ENCODE measurements at places on chromosomes 6 and 20.

DNA sequence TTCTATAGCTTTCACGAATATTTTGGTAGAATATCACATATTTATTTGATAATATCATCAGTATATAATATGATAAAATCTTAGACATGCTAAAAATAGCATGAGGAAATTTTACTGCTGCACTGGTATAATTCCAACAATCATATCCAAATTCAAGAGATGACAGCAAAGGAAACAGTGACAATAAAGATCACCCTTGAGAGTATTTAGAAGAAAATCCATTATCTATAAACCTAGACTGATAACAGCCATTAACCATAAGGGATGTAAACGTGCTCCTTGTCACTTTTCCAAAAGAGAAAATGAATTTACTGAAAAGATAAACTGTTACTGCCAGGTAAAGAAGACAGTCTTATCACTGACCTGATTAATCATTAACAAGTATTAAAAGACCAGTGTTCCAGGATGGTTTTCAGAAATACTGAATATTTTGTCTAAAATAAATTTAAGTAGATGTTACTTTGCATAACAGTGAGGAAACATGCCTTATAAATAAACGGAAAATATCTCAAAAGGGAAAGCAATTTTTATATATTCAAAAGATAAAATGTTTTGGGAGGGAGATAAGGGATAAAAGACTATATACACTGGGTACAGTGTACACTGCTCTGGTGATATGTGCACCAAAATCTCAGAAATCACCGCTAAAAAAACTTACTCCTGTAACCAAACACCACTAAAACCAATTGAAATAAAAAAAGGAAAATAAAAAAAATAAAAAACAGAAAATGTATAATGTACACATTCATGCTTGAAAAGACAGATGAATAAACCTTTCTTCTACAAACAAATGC is 1704.7 kb downstream of the HACE1 start:
- no peak for DNase-seq

- no peak for DNase-seq
These were observed 495.1 kb upstream of the ARID1B start for GRCh38 chr6:156282087-156282486.

- DNase-seq: no peak
These were observed 205.8 kb downstream of the ISM1 start for GRCh38 chr20:13426870-13427269.

GRCh38 chr6:8859501-8859900 is 424.2 kb upstream of the SLC35B3 start:
- DNase-seq: no peak

DNA sequence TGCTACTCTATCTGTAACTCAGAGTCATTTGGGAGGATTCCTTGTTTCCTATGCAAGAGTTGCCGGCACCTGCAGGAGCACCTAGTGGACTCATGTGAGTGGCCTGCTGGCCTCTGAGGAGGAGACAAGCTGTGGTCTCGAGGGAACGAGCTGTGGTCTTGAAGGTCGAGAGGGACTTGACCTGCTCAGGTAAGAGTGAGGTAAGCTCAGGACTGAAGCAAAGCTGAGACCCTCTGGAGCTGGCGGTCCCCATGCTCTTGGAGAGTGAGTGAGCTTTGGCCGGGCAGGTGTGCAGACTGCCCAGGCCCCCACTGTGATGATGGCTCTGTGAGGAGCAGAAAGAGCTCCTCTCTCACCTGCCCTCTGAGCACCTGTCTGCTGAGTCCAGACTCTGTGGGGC is 214.3 kb downstream of the MYLK4 start:
- no peak for DNase-seq

- no peak for DNase-seq
These were observed 1080.7 kb downstream of the GRIK2 start for GRCh38 chr6:102474041-102474807.

GRCh38 chr20:58744836-58745235 is 52.2 kb downstream of the NPEPL1 start:
- no peak for DNase-seq

DNA sequence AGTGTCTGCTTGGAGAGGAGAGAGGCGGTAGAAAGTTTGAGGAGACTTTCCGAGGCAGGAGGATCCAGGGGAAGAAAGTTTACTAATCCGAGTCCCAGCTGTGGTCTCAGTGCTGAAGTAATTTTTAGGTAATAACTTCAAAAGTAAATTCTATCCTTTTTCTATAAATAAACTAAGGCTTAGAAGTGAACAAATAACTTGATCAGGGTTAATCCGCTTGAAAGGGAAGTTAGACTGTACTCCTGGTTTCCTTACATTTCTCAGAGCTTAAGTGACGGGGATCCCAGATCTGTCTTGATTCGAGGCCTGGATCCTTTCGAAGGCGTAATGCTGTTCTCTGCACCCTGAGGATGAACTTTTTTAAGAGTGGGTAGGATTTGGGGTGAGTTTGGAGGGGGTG is 2.6 kb downstream of the STK35 start:
- DNase-seq: no peak

- DNase-seq: no peak
These were observed 116.5 kb downstream of the SMLR1 start for GRCh38 chr6:130943738-130944137.

- no peak for DNase-seq
These were observed 56.7 kb downstream of the GMPR start for GRCh38 chr6:16295060-16295459.

DNA sequence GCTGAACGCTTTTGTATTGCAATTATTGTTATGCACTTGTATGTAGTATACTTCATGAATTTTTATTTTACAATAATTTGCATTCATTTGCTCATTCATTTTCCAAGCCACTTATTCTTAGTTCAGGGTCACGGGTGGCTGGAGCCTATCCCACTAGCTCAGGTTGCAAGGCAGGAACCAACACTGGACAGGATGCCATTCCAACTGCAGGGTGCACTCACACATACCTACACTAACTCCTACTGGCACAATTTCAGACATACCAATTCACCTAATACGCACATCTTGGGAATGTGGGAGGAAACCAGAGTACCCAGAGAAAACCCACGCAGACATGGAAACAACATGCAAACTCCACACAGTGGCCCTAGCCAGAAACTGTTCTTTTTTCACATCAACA is 61.8 kb downstream of the LMBRD1 start:
- DNase-seq: no peak

DNA sequence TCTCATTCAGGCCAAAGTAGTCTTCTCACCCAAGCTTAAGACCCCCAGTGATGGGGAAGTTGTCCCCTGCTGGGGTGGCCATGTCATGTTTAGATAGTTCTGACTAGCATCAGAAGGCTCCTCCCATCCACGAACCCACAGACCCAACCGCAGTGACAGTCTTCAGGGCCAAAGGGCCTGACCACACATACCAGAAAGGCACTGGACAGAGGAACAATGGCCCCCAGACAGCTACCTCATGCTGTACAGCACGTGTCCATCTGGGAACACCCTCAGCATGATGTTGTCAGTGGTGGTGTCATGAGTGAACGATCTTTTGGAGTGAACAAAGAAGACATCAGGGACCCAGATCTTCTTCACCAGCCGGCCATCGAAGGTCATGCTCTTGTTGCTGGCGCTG is 46.3 kb downstream of the GABRR2 start:
- no peak for DNase-seq

- peak; percentile 89 for DNase-seq
These were observed 288.7 kb downstream of the RNF144B start for GRCh38 chr6:18675881-18676280.

DNA sequence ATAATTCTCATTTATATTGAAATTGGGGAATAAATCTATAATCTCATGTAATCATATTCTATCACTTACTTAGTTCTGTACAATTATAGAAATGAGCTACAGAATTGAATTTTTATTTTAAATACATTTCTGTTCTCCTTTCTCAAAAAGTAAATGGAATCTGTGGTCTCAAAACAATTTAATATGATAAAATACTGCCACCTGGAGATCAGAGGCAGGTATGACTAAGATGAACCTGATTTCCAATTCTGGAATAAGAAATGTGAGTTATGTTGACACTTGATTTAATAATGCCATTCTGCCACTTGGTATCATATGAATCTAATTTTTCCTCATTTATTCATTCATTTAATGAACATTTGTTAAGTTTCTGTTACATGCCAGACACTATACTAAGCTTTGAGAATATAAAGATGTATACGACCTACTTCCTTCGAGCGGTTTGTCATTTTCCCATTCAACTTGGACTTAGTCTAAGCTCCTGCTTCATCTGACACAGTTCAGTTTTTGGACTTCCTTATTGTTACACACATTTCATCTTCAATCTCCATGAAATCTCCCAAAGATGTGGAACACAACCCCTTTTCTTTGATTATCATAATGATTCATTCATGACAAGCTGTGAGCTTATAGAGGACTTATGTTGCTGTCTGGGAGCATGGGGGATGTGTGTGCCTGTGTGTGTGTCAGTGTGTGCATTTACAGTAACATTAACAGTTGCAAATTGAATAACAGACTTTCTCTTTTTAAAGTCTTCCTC is 7.5 kb upstream of the CCDC28A start:
- DNase-seq: peak; percentile 61

GRCh38 chr20:25252230-25252651 is 4.4 kb downstream of the PYGB start:
- DNase-seq: no peak

GRCh38 chr6:73984571-73985210 is 288.7 kb downstream of the CD109 start:
- no peak for DNase-seq

DNA sequence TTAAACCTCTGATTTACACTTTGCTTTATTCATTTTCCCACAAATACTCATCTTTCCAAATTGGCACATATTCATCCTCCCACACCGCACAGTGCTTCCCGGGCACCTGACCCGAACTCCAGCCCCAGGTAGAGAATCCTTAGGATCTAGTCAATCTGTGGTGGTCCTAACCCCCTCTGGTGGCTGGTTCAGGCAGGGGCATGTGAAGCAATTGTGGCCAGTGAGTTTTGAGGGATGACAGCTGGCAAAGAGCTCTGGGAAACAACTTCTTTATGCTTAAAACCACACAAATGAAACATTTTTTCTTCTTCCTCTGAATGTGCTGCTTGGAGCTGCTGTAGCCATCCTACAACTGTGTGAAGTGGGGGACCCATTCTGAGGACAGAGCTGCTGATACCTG is 54.7 kb downstream of the ELOVL5 start:
- peak; percentile 46 for DNase-seq

DNA sequence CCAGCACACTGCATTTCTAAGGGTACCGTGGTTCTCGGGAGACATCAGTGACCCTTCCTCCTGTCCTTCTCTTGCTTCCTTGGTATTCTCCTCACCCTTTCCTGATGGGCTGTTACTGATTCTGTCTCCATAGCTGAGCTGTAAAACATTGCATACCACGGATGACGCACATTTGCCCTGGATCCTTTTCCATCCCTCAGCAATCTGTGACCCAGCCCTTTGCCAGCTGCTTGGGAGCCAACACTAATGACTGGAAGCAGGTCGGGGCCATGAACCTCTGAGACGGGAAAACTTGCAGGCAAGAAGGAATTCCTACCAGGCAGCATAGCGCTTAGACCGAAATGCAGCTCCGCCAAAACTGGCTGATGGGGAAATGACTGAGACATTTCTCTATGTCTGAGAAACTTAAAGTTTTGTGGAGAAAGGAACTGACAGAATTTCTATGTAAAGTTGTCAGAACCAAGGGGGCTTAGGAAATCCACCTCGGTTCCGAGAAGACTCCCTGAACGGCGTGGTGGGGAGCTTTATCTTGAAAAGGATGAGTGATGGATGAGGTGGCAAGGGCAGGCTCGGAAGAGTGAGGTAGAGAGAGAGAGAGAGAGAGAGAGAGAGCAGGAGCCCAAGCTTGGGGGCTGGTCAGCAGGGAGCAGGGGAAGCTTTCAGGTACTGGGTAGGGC is 19.2 kb downstream of the TUBB2B start:
- no peak for DNase-seq

- no peak for DNase-seq
These were observed 377.1 kb upstream of the BTBD3 start for GRCh38 chr20:11540558-11540957.

- no peak for DNase-seq
These were observed 1.3 kb upstream of the TAF4 start for GRCh38 chr20:62066983-62067433.

DNA sequence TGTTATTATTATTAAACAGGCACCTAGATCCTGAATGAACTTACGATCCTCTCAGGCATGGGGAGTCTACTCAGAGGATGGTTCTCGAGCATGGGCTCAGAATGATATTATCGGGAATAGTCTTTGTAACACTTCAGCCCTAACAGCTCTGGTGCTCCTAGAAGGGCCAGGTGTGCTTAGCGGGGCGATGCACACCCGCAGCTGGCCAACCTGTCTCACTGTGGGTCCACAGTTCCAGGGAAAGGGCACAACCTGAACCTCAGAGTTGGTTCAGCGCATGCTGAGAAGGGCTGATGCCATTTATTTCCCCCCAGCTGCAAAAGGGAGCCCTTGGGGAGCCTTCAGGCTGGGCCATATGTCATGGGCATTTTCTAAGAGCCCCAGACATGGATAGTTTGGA is 26.2 kb downstream of the RRAGD start:
- no peak for DNase-seq

DNA sequence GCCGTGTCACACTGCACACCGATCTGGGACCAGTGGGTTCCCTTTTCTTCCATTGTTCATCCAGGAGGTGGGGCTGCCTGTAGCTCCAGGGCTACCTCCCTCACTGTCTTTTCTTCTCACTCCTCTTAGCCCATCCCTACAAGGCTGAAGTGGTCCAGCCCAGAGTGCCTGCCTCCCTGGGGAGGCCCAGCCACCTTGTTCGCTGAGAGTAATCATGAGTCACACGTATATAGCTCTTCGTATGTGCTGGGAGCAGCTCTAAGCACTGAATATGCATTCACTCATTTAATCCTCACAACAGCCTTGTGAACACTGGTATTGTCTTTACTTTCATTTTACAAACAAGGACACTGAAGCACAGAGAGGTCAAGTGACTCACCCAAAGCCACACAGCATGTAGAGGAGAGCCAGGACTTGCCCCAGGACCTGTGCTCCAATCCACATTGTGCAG is 14.7 kb upstream of the CCDC167 start:
- no peak for DNase-seq

DNA sequence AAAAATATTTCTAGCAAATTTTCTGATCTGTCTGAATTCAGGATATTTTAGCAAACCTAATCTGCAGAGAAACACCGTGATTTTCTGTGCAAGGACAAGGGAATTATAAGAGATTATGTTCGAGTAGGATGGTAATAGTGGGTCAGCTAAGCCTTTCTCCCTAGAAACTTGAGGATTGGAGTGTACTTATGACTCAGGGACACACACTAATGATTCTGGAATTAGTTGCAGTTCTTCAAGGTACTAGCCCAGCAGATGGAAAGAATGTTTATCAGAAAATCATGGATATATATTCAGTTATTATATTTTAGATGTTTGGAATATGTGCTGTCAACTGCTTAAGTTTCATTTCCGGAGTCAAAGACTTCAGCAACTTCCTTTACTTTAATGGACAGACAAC is 177.1 kb upstream of the MAP3K7 start:
- no peak for DNase-seq
